ENCODE measurements at places on chromosomes 11 and 22.

DNA sequence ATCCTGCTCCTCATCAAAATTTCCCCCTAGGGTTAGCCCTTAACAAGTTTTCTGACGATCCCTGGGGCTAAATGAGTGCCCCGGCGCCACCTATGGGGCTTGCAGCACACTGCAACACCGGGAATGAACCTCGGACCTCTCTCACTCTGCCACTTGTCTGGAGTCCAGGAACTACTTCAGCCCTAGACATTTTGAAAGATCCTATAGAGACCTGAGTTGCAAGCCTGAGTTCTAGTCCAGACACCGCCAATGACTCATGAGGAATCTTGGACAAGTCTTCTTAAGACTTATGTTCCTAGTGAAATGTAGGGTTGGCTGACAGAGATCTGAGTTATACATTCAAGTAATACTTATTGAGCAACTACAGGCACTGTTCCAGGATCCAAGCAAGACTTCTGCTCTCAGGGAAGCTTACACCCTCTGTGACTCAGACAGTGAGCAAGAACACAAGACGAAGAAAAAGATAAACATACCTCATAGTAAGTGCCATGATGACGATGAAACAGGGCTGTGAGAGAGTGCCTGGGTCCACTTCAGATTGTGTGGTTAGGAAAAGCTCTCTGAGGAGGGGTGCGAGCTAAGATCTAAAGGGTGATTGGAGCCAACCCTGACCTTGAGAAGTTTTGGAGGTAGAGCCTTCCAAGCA, 10.2 kb upstream of the STK33 start:
- no peak for DNase-seq

DNA sequence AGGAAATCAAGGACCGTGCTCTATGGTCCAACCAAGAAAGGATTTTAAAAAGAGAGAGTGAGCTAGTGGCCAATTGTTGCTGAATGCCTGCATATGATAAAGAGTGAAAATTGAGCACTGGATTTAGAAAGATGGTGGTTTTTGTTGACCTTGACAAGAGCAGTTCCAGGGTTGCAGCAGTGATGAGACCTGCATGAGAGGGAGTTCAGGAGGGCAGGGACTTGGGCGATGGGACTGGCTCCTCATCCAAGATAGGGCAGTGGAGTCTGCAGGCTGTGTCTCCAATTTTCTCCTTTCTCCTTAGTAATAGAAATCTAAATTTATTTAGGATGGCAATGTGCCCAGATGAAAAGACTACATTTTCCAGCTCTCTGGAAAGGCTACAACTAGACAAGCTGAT, 94.0 kb upstream of the B3GAT1 start:
- DNase-seq: no peak

DNA sequence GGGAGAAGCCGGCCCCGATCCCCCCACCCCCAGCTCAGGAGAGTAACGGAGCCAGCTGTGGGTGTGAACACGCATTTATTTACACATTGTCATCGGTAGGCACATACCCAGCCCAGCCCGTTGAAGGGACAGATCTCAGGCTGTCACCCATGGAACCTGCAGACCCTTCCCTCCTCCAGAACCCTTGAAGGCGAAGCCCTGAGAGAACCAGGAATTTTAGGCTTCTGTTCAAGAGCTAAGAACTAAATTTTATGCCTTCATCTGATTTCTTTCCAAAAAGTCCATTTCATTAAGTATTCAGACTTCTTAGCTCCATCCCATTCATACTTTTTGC, 379 bp upstream of the BRMS1 start:
- no peak for DNase-seq

DNA sequence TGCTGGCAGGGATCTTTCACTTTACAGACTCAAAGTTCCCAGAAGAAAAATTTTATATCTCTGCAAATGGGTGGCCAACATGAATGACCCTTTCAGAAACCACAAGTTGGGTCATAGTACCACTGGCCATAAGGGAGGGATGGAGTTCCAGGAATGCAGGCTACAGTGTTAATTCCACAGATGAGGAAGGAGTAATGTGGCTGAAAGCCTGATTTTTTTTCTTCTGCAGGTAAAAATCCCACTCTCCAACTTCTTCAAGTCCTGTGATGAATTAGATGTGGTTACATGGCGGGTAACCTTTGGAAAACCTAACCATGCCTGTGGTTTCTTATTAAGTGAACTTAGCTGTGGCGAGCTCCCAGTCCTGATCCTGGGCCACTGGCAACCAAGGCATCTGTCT, 103.2 kb downstream of the SLC1A2 start:
- DNase-seq: no peak

DNA sequence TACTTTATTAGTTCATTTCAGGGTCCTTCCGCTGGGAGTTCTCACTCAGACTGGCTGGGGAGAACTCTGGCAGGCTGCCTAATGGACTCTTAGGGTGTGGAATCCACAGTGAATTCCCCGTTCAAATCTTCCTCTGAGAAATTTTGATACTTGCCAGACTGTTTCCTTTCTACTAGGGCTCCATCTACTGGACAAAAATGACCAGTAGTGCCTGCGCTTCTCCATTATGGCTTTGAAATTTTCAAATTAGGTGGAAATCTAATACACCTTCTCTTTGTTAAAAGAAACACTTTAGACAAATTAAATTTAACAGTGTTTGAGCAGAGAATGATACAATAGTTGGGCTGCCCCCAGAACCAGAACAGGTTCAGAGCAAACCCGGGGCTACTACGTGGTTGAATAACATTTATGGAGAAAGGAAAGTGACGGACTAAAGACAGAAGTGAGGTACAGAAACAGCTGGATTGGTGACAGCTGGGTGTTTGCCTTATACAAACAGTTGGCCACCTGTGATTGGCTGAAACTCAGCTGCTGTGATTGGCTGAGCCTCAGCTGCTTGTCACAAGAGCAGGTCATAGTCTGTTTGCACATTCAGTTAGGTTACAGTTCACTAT, 52.9 kb upstream of the FDX1 start:
- DNase-seq: peak; percentile 34

DNA sequence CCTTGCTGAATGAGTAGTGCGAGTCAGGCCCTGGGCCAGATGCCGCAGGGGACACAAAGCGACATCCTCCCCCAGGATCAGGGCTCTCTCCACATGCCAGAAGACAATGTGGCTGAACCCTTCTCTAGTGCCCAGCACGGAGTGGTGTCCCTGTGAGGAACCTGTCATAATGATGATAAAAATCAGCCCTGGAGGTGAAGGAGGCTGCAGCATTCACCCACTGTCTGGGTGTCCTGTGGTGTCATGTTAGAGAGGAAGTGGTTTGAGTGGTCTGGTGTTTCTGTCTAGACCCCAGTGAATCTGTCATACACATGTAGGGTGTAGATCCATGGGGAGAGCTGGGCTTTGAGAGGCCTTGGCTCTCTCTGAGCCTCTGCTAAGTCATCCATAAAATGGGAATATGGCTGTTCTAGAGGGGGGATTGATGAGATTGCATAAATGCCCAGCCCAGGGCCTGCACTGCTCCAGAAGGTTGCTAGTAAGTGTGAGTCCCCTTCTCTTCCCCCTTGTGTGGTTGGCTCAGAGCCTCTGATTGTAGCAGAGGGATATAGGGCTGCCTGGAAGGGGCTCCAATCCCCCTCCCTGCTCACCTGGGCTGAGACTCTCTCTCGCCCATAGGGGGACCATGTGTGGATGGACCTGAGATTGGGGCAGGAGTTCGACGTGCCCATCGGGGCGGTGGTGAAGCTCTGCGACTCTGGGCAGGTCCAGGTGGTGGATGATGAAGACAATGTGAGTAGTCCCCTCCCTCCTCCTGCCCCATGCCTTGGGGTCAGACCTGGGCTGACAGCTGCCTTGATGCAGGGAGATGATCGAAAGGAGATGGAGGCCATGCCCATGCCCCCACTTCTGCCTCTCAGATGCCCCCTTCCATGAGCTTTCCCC, 14.3 kb downstream of the MYO7A start:
- no peak for DNase-seq

Measured in frontal cortex (tissue), 4 donors.